ENCODE measurements at places on chromosomes 13 and 19.

DNA sequence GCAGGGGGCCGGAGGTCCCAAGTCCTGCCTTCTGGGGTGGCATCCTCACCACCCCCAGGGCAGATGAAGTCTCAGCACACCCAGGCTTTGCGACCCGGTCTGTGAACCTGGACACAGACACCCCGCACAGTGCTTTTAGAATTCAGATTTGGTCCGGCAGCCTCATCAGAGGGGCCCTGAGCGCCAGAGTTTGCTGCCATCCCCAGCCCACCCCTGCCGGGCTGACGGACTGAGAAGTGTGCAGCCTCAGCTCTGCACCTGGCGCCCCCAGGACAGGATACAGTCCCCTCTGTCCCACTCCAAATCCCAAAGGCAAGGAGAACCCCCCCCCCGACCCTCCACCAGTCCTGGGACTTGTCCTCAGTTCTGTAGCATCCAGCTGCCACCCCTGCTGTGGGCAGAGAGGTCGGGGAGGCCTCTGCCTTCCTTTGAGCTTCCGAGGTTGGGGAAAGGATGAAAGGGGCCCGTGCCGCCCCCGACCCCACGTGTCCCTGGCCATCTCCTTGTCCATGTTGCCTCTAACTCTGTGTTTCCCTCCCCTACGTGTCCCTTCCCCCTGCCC is 16.9 kb downstream of the CAPN12 start:
- no peak for DNase-seq

DNA sequence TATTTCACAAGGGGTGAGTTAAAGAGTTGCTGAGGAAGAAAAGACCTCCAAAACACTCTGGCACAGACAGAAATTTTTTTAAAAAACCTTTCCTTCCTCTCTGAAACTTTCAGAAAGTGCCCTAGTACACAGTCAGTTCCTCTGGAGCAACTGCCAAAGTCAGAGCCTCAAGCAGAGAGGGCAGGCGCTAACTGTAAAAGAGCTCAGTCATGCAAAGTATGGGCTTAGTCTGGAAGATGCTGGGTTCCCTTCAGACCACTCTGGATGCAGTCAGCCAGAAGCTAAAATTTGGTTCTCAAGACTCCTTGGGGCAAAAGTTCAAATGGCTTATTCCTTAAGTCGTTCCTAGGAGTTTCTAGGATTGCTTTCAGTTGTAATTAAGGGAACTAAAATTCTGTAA is 671.6 kb downstream of the PCDH9 start:
- no peak for DNase-seq

- no peak for DNase-seq
These were observed 59.4 kb downstream of the GPC6 start for GRCh38 chr13:93286047-93286446.

GRCh38 chr19:296476-297225 is 5.4 kb upstream of the PLPP2 start:
- DNase-seq = no peak

GRCh38 chr19:45630463-45630862 is 8.7 kb downstream of the EML2 start:
- no peak for DNase-seq

- no peak for DNase-seq
These were observed 31.6 kb upstream of the ZNF724 start for GRCh38 chr19:23281663-23282276.

DNA sequence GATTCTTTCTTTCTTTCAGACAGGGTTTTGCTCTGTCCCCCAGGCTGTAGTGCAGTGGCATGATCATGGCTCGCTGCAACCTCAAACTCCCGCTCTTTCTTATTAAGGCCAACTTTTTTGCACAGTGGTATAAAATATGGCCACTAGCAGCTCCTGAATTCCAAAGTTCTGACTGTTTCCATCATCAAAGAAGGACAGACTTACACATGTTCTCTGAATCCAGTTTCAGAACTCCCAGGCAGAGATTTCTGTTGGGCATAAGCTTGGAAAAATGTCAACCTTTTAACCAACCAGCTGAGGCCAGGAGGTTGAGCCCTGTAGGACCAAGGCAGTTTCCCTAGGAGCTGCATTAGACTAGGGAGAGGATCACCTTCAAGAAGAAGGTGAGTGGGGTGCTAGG is 184.1 kb downstream of the HS6ST3 start:
- DNase-seq = no peak

GRCh38 chr19:16334411-16334810 is 9.8 kb downstream of the KLF2 start:
- no peak for DNase-seq

DNA sequence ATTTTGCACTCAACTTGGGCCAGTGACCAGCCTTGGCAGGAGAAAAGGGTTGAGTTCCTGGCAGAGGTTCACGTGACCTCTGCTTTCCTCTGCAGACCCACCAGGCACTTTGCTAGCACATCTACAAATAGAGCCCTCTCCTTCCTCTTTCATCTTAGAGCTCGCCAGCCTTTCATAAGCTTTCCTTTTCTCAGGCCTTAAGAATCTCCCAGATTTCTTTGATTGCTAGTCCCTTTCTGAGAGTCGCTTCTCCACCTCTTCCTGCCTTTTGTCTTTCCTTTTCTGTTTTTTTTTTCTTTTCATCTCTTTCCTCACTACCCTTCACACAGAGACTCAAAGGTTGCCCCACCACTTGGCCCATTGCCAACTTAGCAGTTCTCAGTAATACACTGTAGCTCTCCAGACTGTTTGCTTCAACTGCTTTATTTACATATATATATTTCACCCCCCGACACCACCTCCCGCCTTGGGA is 375.7 kb upstream of the SPRY2 start:
- no peak for DNase-seq

DNA sequence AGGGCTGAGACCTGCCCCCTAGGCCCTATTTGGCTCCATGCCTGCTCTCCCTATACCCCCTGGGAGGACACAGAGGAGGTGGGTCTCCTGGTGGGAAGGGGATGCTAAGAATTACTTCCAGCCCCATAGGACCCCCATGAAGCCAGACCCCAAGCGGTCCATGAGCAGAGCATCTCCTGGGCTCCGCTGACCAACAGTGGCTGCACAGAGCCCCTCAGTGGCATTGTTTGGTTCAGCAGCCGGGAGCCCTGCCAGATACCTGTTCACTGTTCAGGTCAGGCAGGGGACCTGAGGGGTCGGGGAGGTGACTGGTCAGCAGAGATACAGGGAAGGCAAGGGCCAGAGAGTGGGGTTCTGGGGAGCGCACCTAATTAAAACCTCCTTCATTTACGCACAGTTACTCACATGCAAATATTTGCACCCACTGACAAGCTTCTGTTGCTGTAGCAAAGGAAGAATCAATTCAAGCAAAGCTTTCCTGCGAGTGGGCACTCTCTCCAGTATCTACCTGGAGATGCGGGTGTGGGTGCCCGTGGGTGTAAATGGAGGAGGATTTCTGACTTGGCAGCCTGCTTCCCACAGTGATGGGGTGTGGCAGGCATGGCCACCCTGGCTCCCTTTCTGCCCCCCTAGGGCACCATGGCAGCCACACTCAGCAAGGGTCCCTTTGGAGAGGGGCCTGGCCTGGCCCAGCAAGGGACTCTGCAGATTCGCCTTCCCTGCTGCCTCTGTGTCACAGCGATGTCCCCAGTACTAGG is 83.5 kb downstream of the CHST8 start:
- DNase-seq = no peak

DNA sequence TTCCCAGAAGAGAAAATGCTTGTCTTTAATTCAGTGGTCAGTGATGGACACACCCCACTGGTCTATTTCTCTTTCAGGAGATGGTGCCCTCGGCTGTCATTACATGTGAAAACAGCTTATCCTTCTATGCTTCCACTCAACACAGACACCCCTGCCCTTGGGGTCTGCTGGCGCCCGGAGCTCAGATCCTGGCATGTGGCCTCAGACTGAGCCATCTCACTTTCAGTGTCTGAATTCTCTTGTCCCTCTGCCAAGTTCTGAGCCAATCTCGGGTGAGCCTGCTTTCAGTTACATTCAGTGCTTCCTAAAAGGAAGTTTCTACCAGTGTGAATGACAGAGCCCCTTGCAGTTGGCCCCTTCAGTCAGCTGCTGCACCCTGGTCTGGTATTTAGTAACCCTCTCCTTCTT is 293.6 kb downstream of the DNAJC15 start:
- no peak for DNase-seq

- DNase-seq = no peak
These were observed 34.4 kb upstream of the UBL3 start for GRCh38 chr13:29884671-29885430.

- no peak for DNase-seq
These were observed 15.0 kb downstream of the CLEC4M start for GRCh38 chr19:7778081-7778480.

DNA sequence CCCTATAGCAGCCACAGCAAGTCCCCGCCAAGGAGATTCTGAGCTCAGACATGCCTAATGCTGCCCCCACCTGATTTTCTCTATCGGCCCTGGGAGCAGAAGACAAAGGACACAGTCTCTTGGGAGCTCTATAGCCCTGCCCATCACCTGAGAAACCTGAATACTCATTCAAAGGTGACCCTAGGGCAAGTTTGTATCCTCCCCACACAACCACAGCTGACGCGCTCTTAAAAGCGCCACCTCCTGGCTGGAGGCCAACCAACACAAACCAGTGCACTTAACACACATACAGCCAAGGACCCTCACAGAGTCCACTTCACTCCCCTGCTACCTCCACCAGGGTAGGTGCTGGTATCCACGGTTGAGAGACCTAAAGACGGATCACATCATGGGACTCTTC is 8.8 kb upstream of the IGFL4 start:
- DNase-seq = no peak

GRCh38 chr19:55623561-55623960 is 805 bp downstream of the ZNF784 start:
- no peak for DNase-seq

- DNase-seq = no peak
These were observed 160.5 kb downstream of the DLEU7 start for GRCh38 chr13:50682966-50683365.

- no peak for DNase-seq
These were observed 10.8 kb upstream of the HSPH1 start for GRCh38 chr13:31172535-31172934.

DNA sequence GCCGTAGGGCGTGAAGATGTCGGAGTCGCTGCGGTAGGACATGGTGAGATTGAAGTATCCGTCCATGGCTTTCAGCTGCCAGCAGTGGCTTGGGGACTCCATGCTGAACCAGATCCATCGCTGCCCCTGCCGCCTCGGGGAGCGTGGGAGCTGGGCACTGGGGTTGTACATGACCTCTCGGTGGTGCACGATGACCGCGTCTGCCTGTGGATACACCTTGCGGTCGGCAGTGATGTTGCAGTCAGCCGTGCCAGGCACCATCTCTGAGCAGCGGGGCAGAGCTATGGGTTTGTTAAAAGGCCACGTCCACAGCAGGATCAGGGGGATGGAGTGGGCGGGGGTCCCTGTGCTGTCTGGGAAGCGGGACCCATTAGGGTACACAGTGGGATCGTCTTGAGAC is 7.4 kb downstream of the FUT6 start:
- DNase-seq = no peak

DNA sequence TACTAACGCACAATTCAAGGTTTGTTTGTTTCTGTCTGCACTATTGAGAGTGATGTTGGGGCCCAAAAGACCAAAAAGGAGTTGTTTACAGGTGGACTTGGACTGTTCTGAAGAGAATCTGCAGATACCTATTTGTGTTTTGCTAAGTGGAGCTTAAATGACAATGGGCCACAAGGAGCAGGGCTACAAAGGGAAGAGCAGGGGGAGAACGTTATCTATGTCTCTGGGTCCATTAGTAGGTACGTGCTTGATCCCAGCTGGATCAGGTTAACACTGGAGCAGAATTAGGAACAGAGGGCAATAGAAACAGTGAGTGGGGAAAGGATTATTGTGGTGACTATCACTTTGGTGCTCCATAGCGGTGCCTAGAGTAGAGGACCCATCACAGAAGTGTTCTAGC is 22.5 kb downstream of the NBEA start:
- DNase-seq = no peak

- no peak for DNase-seq
These were observed 11.2 kb upstream of the COMP start for GRCh38 chr19:18802354-18802753.

DNA sequence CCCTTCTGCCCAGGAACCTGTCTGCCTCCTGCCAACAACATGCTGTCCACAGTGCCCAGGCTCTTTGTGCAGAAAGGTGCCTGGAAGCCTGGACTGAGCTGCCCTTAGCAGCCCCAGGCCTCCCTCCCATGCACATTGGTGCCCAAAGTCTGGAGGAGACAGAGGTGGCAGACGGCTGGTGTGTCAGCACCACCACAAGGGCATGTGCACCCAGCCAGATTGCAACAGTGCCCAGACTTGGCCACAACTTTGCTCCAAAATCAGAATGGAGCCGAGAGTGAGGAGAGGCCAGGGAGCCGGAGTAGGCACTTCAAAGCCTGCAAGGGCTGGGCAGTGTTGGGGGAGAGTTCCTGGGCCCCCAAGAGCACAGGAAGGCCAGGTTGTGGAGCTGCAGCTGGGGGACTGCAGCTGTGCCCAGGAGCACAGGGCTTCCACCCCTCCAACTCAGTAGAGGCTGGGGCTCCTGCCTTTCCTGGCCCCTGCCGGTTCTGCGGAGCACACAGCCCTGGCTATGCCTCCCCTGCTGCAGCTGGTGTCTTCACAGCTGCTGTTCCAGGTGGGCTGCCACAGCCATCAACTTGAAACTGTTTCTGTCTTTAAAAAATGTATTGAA is 1255.8 kb downstream of the SLITRK5 start:
- no peak for DNase-seq

DNA sequence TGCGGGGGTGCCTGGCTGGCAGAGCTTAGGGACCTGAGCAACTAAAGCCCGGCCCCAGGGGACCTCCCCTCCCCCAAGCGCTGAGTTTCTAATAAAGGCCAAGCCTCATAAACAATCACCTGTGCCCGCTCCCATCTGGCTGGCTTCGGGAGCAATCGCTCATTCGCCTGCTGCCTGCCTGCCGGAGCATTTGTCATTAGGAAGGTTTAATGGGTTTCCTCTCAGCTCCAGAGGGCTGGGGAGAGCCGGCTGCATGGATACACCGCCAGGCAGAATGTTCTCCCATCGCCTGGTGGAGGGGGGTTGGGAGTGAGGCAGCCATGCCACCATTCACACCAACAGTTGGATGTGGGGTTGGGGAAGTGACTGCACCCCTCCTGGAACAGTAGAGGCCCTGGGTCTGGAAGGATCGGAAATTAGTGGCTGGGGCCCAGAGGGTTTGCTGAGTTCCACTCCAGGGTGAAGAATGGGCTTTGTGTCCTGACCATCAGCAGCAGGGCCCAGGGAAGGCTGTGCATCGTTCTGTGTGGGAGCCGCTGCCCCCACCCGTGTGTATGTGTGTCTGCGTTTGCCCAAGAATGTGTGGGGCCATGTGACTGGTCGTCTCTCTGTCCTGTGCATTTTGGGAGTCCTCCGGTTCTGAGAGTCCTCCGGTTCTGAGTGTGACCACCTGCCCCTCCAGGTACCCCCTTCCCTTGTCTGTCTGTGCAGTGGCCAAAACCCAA is 15.3 kb downstream of the PIN1 start:
- DNase-seq = no peak

GRCh38 chr13:44142941-44143665 is 230.5 kb upstream of the SERP2 start:
- no peak for DNase-seq

GRCh38 chr19:49057636-49058234 is at the start of gene CGB7:
Gene CGB7 (minus strand): TSS chr19:49057749. CDS start chr19:49055375, 2,374 bp downstream.
- peak; percentile 89 for DNase-seq

- DNase-seq = no peak
These were observed 511.8 kb upstream of the NBEA start for GRCh38 chr13:34430294-34430693.
